NCI-H526 (cell line): ENCODE measurements at places on chromosomes 16 and 17.

- no peak for DNase-seq
Measured at GRCh38 chr17:4833941-4834680, 971 bp downstream of the MINK1 start.

GRCh38 chr16:55453909-55454308, 25.1 kb upstream of the MMP2 start:
- no peak for DNase-seq

GRCh38 chr17:77654296-77654695, 304.2 kb upstream of the TNRC6C start:
- DNase-seq = no peak

DNA sequence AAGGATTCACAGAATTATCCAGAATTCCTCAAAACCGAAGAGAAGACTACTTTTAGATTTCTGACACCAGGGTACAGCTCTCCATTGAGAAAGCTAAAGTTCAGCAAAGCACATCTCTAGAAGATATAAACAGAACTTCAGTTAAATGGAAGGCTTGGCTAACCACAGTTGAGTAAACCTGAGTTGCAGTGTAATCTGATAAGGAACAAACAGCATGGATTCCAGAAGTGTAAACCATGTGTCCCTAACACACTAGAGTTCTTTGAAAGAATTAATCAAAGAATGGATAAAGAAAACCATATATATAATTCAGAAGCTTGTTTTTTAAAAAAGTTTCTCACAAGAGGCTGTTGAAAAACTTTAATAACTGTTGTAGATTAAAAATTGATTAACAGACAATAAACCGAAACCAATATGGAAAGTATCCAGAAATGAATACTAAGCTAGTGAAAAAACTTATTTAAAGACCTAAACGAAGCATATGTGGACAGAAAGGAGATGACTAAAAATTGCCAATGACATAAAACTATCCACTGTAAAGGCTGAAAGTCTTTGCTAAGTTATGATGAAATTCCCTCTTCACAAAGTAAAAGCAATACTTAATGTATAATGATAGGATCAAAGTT, 4.3 kb downstream of the RNF43 start:
- peak; percentile 53 for DNase-seq

DNA sequence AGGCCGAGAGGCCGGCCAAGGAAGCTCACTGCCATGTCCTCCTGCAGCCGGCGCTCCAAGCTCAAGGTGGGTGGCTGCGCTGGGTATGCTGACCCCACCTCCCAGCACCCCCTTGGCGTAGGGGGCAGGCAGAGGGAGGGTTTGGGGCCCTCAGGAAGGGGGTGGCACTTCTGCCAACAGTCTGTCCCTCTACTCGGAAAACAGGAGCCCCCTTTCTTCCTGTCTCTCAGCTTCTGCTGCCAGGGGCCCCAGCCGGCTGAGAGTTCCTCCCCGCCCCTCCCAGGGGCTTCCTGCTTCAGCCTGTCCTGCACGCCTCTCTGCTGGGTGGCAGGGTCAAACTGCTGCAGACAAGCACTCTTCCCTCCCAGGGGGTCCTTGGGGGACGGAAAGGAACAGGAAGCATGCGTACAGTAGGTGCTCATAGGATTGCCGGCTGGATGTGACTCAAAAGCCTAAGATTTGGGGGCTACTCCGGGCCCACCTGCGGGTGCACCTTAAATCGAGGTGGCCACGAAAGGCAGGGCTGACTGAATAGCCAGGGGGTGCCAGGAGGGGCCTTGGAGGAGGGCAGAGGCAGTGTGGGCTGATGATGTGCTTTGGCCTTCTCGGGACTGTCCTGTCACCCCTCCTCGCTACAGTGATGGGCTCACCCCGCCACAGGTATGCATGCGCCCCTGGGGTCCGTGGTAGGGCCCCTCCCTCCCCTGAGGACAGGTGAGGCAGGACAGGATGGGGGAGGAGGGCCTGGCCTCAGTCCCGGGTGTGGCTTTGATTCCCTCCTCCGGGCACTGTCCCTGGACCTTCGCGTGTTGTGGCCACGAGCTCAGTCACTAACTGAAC, 4.0 kb downstream of the CBX2 start:
- DNase-seq = no peak

GRCh38 chr17:17538417-17539391, 42.5 kb upstream of the RASD1 start:
- DNase-seq = peak; percentile 91

DNA sequence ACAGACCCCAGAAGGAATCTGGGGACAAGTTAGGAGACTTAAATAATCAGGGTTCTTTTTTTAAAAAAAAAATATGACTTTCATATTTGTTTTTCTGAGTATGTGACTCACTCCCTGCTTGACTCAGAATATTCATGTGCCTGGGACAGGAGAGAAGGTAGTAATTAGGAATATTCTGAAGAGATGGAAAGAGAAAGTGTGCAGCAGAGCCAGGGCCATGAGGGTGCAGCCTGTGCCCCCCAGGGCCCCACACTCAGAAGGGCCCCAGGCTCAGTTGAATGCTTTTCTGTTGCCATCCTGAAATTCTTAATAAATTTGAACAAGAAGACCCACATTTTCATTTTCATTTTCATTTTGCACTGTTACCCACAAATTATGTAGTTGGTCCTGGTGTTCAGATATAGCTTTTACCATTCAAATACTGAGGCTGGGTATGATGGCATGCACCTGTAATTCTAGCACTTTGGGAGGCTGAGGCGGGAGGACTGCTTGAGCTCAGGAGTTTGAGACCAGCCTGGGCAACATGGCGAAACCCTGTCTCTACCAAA, 11.5 kb upstream of the LONP2 start:
- DNase-seq = no peak

DNA sequence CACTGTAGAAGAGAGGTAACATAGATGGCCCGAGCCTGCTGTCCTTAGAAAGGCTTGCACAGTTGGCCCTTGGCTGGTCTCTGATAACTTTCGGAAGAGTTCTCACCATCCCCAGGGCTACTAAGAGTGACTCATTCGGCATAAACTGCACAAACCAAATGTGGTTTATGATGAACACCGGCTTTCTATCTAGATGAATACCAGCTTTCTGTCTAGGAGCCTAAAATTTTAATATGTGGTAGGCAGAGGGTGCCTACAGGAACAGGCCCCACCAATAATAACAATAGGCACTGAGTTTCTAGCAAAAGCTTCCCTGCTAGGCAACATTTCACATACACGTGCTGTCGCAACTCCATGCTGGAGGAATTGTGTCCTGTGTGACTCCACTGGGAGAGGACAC, 15.4 kb downstream of the CNOT1 start:
- DNase-seq = no peak

DNA sequence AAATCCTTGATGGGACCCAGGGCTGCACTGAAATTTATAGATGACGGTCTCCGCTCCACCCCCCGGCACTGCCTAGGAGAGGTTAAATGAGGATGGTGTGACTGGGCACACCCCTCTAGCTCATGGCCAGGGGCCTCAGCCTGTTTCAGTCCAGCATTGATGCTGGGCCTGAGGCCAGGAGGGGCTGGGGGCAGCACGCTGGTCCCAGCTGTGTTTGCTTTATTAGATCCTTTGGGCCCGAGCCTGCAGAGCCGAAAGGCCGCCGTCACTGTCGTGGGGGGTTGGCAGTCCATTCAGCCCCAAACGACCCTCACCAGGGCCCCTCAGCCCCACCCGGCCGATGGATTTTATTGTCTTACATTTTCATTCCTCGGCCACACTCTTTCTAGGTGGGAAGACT, 10.8 kb upstream of the DOK4 start:
- no peak for DNase-seq

- peak; percentile 45 for DNase-seq
Measured at GRCh38 chr16:80948886-80949493, 57.7 kb downstream of the CMC2 start.

- DNase-seq = no peak
Measured at GRCh38 chr17:58385359-58385899, 31.9 kb downstream of the RNF43 start.
